ENCODE measurements at places on chromosomes 11 and 22. TPM values are rescaled to one million over a fixed set of nuclear protein-coding genes. Genes with fewer than 3 reads are reported as not detected.
A peak's percentile ranks its signal among the peaks of the same experiment; 100 is the strongest.

- DNase-seq, result no peak
These were observed 10.2 kb upstream of the ADORA2A start for GRCh38 chr22:24417200-24417599.

Gene OR51E2
- total RNA-seq, result not detected

DNA sequence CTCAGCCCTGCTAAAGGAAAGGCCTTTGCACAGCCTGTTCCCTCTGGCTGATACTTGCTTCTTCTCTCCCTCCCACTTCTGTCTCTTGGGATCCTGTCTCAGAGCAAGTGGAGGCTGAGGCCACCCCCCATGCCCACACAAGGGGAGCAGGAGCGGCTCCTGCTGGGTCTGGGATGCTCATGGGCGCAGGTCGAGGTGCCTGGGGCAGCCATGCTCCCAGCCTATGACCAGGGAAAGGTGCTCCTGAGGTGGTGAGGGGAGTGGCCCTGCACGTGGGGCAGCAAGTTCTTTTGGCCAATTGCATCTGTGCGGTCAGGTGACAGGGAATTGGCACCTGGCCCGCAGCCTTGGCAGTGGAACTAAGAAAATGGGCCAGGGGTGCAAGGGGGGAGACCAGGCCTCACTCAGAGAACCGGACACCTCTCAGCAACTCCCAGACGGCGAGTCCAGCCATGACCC, 1.5 kb downstream of the MAPK11 start:
- DNase-seq, result no peak

DNA sequence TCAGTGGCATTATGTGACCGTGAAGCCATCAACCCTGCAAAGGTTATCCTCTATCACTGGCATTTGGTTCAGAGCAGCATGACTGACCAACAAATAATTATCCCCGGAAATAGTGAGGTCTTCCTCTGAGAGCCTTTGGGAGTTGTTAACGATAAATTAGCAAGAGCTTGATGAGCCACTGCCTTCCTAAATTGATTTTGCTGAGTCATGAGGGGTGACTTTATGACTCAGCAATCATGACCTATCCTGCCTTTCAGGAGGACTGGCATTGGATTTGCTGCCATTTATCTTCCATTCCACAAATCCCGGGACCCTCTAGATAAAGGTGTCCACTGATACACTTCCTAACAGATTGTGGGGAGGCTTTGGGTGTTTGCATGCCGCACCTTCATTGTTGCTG, 80.8 kb upstream of the MTNR1B start:
- DNase-seq, result no peak

DNA sequence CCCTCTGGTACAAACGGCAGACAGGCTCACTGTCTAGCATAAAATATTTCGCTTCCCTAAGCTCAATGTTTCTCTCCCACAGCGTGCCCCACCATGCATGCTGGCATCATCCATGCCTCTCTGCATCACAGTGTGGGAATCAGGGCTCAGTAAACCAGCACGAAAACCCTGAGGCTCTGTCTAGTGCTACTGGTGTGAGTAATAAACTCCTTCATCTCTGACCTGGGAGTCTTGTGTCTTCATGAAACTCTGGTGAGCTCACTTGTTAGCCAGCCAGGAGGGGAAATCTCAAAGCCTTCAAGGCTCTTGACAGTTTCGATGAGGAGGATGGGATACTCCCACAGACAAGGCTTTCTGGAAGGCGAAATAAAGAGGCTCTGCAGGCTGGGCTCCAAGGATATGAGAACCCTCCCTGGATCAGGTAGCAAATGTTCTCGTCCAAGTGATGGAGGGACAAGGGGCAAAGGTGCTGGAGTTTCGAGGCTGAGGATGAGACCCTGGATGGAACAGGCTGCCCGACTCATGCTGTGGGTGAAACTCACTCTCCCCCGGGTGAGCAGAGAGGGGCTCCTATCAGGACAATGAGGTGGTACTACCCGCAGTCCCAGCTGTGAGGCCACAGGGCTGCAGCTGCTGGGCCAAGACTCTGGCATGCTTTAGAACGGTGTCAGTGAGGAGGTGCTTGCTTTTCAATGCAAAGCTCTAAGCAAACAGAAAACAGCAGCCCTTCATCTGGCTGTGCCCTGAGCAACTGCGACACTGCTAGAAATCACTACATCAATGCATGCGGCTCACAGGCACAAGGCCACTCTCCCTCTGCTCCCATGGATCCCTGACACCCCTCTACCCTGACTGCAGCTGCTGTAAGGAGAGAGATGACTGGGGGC, 69.3 kb downstream of the SHANK2 start:
- DNase-seq, result no peak

Gene KDM4D
- total RNA-seq, result 0.38 TPM

- DNase-seq, result no peak
These were observed 14.5 kb upstream of the CYP2R1 start for GRCh38 chr11:14906578-14906977.

DNA sequence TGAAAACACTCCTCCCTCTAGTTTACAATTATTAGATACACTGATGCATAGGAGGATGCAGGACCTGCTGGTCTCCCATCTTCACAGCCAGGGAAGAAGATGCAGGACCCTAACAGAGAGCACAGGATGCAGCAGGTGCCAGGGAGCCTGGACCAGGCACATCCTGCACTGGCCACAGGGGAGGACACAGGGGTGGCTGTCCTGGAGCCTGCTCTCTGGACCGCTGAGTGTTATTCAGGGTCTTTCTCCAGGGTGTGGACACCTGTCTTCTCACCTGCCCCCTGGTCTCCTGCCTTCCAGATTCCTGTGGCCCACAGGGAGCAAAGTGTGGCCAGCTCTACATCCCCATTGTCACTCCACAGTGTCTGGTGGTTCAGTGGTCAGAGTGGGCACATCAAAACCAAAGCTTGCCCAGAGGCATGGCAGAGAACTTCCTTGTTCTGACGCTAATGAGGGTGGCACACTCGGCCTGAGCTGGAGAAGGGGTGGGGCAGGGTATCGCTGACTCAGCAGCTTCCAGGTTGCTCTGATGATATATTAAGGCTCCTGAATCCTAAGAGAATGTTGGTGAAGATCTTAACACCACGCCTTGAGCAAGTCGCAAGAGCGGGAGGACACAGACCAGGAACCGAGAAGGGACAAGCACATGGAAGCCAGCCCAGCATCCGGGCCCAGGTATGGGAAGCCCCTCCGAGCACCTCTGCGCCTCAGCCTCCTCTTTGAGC, at the start of gene APOBEC3A:
TSS of gene APOBEC3A (plus strand) at position 564 of the 725 bp plus-strand sequence. CDS start at position 647, 83 bp downstream.
- peak; percentile 56 for DNase-seq

- DNase-seq, result no peak
These were observed 12.7 kb upstream of the TMEM218 start for GRCh38 chr11:125123947-125124617.

GRCh38 chr22:40015358-40015976, 20.7 kb downstream of the FAM83F start:
- no peak for DNase-seq

- no peak for DNase-seq
These were observed 12.2 kb downstream of the USP2 start for GRCh38 chr11:119369132-119369925.

GRCh38 chr22:42696331-42696967, 24.2 kb downstream of the A4GALT start:
- DNase-seq, result no peak

Gene TMEM191B
- 3.4 TPM for total RNA-seq

DNA sequence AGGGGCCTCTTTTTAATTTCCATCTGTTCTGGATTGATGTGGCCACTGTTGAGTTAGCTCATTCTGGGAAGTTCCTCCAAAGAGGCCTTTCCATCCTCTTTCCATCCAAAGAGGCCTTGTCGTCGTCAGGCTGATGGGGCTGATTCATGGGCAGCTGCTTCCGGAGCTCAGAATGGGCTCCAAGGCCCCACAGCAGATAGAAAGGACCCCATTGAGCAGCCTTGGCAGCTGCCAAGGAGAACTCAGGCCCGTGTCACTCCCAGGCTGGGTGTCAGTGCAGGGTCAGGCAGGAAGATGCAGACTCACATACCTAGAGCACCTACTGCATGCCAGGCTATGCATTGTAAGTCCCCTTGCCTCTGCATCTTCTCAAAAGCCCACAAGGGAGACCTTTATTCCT, 524.1 kb downstream of the MIAT start:
- DNase-seq, result no peak

Gene GAB4
- not detected for total RNA-seq

- DNase-seq, result no peak
These were observed 99.8 kb downstream of the ATM start for GRCh38 chr11:108322666-108323065.

All from natural killer cell treated with Interleukin-12 subunit alpha and Interleukin-12 subunit beta and Interleukin-15 and Interleukin-18, amount 100 ng/mL, for 72 hours (primary cell).